ENCODE measurements at places on chromosomes 11 and 22.

DNA sequence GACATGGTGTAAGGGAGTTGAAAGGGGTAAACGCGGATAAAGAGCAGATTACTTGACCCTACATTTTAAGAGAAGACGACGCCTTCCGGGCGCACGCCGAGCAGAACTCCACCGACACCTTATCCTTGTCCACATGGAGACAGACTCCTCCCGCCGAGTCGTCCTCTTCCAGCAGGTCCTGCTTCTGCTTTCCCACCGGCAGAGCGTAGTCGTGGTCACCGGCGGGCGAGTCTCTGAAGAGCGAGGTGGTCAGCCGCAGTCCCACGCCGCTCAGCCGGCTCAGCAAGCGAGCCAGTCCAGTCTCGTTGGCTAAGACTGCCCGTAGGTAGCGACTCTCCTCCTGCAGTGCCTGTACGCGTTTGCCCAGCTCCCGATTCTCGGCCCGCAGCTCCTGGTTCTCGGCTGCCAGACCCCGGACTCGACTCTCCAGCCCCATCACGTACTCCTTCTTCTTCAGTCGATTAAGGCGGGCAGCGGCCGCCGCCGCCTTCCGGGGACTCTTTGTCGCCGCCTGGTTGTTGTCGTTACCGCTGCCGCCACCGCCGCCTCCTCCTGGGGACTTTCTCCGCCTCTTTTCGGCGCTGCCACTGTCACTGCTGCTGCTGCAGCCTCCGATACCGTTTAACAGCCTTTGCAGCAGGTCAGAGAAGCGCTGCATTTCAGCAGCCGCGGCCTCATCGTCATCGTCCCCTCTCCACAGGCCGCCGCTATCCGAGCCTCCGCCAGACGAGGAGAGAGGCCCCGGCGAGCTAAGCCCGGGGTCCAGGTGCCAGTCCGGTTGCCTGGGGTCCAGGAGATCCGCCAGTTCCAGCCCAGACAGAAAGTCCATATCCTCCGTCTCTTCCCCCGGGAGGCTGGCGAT lies 945 bp downstream of the CREBZF start:
- DNase-seq, result peak; percentile 45
- peak overlapping the region; percentile 96 for H3K4me3 ChIP-seq
- no peaks in the 10 kb centered on the region for H3K27me3 ChIP-seq
- H3K4me1 ChIP-seq, result no peaks in the 10 kb centered on the region
- peak overlapping the region; percentile 85 for H3K27ac ChIP-seq

GRCh38 chr11:83051760-83052671 lies 19.7 kb downstream of the RAB30 start:
- peak; percentile 98 for DNase-seq
- H3K27ac ChIP-seq, result peak overlapping the region; percentile 91
- H3K4me3 ChIP-seq, result no peak overlapping the region
- no peaks in the 10 kb centered on the region for H3K27me3 ChIP-seq
- peaks cover 23% of the 10 kb centered on the region for H3K4me1 ChIP-seq

DNA sequence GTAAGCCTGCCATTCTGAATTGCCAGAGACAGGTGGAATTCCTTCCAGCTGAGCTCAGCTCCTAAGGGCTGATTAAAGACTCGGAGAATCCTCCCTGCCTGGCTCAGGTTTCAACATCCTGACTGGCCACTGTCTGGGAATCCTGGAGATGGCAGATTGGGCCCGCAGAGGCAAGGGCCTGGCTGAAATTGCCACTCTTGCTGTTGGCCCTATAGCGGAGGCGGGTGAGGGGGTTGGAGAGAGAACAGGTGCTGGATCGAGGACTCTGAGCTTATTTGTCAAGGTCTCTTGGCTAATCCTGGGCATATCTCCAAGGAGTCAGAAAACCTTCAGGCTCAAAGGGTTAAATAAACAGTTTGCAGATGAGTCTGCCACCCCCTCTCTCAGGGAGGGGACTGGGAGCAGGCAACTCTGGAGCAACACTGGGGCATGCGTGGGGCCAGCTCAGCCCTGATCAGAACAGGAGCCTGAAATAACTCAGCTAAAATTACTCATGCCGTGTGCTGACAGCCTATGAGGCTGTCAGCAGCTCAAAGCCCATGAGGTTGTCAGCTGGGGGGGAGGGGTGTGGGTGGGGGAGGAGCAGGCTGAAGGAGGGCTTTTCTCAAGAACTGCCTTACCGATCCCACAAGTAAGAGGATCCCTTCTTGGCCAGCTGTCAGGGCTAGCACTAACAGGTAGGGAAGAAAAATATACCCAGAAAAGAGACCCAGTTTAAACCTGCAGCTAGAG lies 14.7 kb upstream of the MFRP start:
- no peak overlapping the region for H3K27ac ChIP-seq
- no peak overlapping the region for H3K4me3 ChIP-seq
- H3K36me3 ChIP-seq, result no peaks in the 10 kb centered on the region
- peak; percentile 87 for DNase-seq
- no peaks in the 10 kb centered on the region for H3K27me3 ChIP-seq
- H3K4me1 ChIP-seq, result peaks cover 24% of the 10 kb centered on the region

- H3K27ac ChIP-seq, result no peak overlapping the region
- peaks cover 1% of the 10 kb centered on the region for H3K36me3 ChIP-seq
- no peak for DNase-seq
- no peaks in the 10 kb centered on the region for H3K27me3 ChIP-seq
Observed at GRCh38 chr22:36391638-36392037, 3.9 kb upstream of the MYH9 start.

- H3K4me3 ChIP-seq, result no peak overlapping the region
- H3K36me3 ChIP-seq, result no peaks in the 10 kb centered on the region
- peaks cover 11% of the 10 kb centered on the region for H3K4me1 ChIP-seq
- no peaks in the 10 kb centered on the region for H3K27me3 ChIP-seq
Observed at GRCh38 chr11:75014129-75014528, 25.4 kb downstream of the NEU3 start.

GRCh38 chr11:67354075-67355022 lies 1.0 kb upstream of the POLD4 start:
- peak overlapping the region; percentile 91 for H3K27ac ChIP-seq
- H3K4me3 ChIP-seq, result peak overlapping the region; percentile 37
- peaks cover 42% of the 10 kb centered on the region for H3K4me1 ChIP-seq
- H3K27me3 ChIP-seq, result no peaks in the 10 kb centered on the region
- H3K36me3 ChIP-seq, result peaks cover 3% of the 10 kb centered on the region
- peak; percentile 98 for DNase-seq

GRCh38 chr11:2913019-2913431 lies 16.2 kb downstream of the PHLDA2 start:
- peak overlapping the region; percentile 6 for H3K27ac ChIP-seq
- DNase-seq, result peak; percentile 44
- H3K4me1 ChIP-seq, result peaks cover 16% of the 10 kb centered on the region
- no peaks in the 10 kb centered on the region for H3K27me3 ChIP-seq
- no peaks in the 10 kb centered on the region for H3K36me3 ChIP-seq

DNA sequence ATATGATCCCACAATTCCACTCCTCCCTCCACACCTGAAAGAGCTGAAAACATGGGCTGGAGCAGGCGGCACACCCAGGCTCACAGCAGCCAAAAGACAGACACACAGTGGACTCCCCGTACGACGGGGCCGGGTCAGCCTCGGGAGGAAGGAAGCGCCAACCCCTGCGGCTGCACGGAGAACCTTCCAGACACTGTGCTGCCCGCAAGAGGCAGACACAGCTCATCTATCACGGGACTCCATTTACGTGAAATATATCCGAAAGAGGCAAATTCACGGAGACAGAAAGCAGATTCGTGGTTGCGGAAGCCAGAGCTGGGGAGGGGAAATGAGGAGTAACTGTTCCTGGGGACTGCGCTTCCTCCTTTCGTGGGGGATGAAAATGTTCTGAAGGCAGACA lies 165.0 kb downstream of the BRD1 start:
- H3K36me3 ChIP-seq, result no peaks in the 10 kb centered on the region
- no peak overlapping the region for H3K27ac ChIP-seq
- no peak overlapping the region for H3K4me3 ChIP-seq
- no peaks in the 10 kb centered on the region for H3K4me1 ChIP-seq
- no peaks in the 10 kb centered on the region for H3K27me3 ChIP-seq
- no peak for DNase-seq

GRCh38 chr11:102451681-102452460 lies 694 bp downstream of the TMEM123 start:
- H3K4me3 ChIP-seq, result peak overlapping the region; percentile 94
- peaks cover 17% of the 10 kb centered on the region for H3K4me1 ChIP-seq
- H3K36me3 ChIP-seq, result peaks cover 3% of the 10 kb centered on the region
- DNase-seq, result peak; percentile 28

DNA sequence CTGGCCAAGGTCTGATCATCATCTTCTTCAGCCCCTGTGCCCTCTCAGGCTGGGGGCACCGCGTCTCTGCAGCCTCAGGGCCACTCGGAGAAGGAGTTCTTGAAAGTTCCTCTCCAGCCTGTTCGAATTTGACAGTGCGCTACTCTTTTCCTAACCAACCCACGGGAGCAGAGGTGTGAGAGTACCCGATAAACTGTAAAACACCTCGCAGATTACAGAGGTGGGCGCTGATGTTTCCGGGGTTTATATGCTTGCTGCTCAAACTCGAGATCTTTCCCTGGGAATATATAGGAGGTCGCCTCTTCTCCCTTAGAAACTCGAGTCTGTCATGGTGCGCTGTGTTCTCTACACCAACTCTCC lies 515 bp downstream of the CTR9 start:
- DNase-seq, result no peak
- peak overlapping the region; percentile 75 for H3K27ac ChIP-seq
- peaks cover 4% of the 10 kb centered on the region for H3K36me3 ChIP-seq

- no peaks in the 10 kb centered on the region for H3K36me3 ChIP-seq
- no peak overlapping the region for H3K27ac ChIP-seq
- H3K4me3 ChIP-seq, result no peak overlapping the region
- DNase-seq, result no peak
Observed at GRCh38 chr11:6245536-6245935, 6.6 kb downstream of the CNGA4 start.

DNA sequence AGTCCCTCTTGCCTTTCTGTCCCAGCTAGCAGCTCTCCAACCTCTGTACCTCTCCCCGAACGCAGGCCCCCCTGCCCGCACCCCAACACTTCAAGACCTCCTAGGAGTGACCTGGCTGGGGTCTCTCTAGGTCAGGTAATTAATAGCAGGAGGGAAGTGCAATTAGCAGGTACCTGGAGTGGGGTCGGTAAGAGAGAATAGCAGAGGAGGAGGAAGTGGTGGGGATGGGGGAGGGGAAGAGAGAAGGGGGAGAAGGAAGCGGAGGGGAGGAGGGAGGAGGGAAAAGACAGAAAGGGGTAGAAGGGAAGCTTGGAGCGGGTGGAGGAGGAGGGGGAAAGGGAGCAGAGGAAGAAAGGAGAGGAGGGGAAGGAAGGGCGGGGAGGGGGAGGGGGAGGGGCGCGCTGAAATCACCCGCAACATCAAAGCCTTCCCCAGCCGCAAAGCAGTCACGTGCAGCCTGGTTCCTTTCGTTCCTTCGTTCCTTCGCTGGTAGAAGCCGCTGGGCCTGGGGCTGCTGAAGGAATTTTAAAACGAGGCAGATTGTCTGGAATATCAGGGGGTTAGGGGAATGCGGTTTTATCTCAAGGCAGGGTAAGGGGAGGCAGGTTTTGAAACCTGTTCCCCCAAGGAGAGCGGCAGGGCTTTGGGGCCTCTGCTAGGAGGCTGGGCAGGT lies 29.3 kb upstream of the TCF20 start:
- no peak overlapping the region for H3K27ac ChIP-seq
- H3K36me3 ChIP-seq, result no peaks in the 10 kb centered on the region
- H3K4me1 ChIP-seq, result peaks cover 2% of the 10 kb centered on the region
- no peak overlapping the region for H3K4me3 ChIP-seq

DNA sequence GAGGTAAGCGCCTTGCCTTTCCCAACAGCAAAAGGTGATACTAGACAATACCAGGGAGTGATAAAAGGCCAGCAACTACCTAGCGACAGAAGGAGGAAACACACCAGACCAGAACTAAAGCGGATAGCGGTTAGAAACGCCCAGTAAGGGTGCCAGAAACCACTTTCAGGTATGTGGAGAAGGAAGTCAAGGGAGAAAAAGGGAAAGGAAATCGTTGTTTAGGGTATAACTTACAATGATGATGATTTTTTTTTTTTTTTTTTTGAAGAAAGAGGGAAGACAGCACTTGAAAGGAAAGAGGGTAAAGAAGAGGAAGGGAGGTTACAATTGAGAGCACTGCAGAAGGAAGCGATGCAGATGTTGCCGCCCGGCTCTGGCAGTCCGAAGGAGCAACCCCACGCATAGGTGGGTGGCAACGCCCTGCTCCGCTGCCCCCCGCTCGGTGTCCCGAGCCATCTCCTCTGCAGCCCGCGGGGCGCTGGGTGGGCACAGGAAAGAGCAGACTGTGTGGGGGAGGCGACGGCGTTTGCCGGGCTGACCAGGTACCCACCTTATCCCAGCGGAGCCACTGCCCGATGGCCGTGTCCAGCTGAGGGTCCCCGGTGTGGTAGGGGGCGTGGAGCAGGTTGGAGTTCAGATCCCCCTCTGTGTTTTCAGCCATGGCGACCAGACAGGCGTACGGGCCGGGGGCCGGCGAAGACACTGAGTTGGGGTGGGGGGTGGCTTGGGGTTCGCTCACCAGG lies 561 bp downstream of the PGM2L1 start:
- no peaks in the 10 kb centered on the region for H3K36me3 ChIP-seq
- DNase-seq, result peak; percentile 30
- H3K27me3 ChIP-seq, result no peaks in the 10 kb centered on the region
- H3K4me1 ChIP-seq, result no peaks in the 10 kb centered on the region

- H3K36me3 ChIP-seq, result peaks cover 8% of the 10 kb centered on the region
- H3K4me1 ChIP-seq, result peaks cover 22% of the 10 kb centered on the region
- H3K27me3 ChIP-seq, result no peaks in the 10 kb centered on the region
- peak overlapping the region; percentile 10 for H3K4me3 ChIP-seq
- H3K27ac ChIP-seq, result peak overlapping the region; percentile 75
- peak; percentile 97 for DNase-seq
Observed at GRCh38 chr22:45318168-45318557, 8.4 kb downstream of the FAM118A start.

DNA sequence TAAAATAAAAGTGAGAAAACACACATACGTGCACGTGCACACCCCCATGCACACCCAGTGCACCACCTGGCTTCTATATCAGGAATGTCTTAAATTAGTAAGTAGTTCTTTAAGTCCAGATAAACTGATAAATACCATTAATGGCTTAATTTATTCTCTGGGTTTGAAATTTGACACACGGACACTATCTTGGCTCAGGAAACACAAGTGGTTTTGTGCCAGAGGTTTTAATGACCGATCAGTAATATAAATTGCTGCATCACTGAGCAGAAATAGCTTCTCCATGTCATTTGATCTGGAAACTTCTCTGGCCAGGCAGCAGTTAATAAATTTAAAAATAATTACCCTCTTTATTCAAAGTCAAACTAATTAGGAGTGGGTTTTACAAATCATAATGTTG lies 101.5 kb upstream of the NNMT start:
- H3K4me1 ChIP-seq, result peaks cover 7% of the 10 kb centered on the region
- no peak overlapping the region for H3K27ac ChIP-seq
- H3K4me3 ChIP-seq, result no peak overlapping the region
- no peak for DNase-seq
- no peaks in the 10 kb centered on the region for H3K36me3 ChIP-seq

- peaks cover 20% of the 10 kb centered on the region for H3K27me3 ChIP-seq
- no peak overlapping the region for H3K4me3 ChIP-seq
- DNase-seq, result no peak
- H3K4me1 ChIP-seq, result no peaks in the 10 kb centered on the region
Observed at GRCh38 chr11:44964526-44965209, 14.0 kb upstream of the TP53I11 start.

DNA sequence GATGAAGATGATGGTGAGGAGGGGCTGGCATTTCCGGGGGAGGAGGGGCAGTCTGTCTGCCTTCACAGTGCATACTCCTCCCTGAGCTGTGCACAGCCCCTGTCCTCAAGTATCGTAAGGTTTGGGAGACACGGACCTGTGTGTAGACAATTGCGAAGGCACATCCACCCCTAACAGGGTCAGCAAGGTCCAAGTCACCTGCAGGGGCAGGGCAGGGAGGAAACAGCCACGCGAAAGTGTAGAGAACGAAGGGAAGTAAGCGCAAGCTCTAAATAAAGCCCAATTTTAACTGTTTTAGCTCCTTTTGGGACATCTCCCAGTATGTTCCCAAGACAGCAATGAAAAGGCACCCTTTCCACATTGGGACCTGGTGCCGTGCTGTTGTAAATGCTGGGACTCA lies 448.2 kb downstream of the TBC1D22A start:
- no peaks in the 10 kb centered on the region for H3K4me1 ChIP-seq
- DNase-seq, result no peak
- no peaks in the 10 kb centered on the region for H3K27me3 ChIP-seq
- no peaks in the 10 kb centered on the region for H3K36me3 ChIP-seq

Data from IMR-90 (cell line).